ENCODE measurements at places on chromosomes 2 and 18. TPM values are rescaled to one million over a fixed set of nuclear protein-coding genes. Genes with fewer than 3 reads are reported as not detected.

The TSN gene
- 59.0 TPM for polyA plus RNA-seq

The FEV gene
- polyA plus RNA-seq = not detected

The RRM2 gene
- polyA plus RNA-seq = 121 TPM

The STK16 gene
- polyA plus RNA-seq = 36.9 TPM

The RAB6C gene
- polyA plus RNA-seq = 0.07 TPM

The CRYGD gene
- not detected for polyA plus RNA-seq

The NETO1 gene
- not detected for polyA plus RNA-seq

The RETREG2 gene
- polyA plus RNA-seq = 52.8 TPM

The POTEC gene
- not detected for polyA plus RNA-seq

The SULT1C4 gene
- not detected for polyA plus RNA-seq

The PLEKHH2 gene
- 0.92 TPM for polyA plus RNA-seq

The MC4R gene
- 0.05 TPM for polyA plus RNA-seq

The ECEL1 gene
- polyA plus RNA-seq = 0.10 TPM

- DNase-seq = no peak
Measured at GRCh38 chr2:197502201-197502600, 2.0 kb downstream of the HSPE1 start.

GRCh38 chr2:101515477-101515876, 40.6 kb upstream of the RFX8 start:
- no peak for DNase-seq

DNA sequence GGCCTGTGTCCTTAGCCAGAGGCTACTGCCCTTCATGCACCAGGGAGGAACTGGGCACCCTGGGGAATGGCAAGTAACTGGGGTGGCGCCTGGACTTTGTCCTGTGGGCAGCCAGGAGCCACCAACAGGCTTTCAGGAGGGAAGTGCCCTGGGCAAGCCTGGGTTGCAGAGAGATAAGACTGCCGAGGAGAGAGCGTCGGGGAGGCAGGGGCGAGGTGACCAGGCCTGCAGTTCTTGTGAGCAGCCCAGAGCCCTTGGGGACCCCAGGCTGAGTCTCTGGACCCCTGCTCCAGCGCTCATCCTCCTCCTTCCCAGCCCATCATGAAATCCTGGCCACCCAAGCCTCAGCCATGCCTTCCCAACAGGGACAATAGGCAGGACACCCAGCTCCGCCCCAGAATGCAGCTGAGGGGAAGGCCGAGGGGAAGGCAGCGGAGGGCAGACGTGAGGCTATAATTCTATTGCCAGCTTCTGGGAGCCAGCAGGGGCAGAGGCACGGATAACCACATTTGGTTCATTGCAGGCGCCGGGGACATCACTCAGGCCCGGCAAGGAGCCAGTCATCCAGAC, 25.1 kb downstream of the ADRA2B start:
- no peak for DNase-seq

DNA sequence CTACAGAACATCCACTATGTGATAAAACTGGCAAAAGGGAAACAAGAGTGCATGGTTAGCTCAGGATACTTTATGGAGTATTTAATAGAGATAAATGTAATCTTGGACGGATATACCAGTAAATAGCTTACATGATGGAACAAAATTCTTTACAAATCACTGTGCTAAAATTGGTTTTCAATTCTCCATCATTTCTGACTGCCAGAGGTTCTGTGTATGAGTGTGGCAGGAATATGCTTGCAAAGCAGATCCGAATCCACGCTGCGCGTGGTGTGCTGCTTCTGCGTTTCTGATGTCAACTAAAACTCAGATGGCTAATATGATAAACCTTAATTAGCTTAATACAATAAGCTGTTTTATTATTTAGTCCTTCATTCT, 2.1 kb downstream of the ZNF532 start:
- DNase-seq = no peak

- no peak for DNase-seq
Measured at GRCh38 chr2:20664431-20665242, 2.3 kb upstream of the GDF7 start.

DNA sequence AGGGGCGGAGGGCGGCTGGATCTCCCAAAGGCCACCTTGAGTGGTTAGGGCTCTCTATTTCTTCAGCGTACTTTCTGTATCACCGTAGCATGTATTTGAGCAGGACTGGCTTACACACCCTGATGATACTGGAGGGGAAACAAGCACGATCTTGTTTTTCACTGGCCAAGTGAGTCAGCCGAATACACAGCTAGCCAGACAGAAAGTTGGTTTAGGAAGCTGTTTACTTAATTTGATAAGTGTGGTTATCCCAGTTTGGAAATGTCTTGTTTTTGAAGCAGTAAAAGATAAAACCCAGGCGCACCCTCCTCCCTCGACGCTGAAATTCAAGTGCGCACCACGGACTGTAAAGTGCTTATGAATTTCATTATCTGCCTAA, 582 bp downstream of the RIOK3 start:
- DNase-seq = peak; percentile 31

- peak; percentile 66 for DNase-seq
Measured at GRCh38 chr18:48230467-48231113, 178.6 kb downstream of the ZBTB7C start.

DNA sequence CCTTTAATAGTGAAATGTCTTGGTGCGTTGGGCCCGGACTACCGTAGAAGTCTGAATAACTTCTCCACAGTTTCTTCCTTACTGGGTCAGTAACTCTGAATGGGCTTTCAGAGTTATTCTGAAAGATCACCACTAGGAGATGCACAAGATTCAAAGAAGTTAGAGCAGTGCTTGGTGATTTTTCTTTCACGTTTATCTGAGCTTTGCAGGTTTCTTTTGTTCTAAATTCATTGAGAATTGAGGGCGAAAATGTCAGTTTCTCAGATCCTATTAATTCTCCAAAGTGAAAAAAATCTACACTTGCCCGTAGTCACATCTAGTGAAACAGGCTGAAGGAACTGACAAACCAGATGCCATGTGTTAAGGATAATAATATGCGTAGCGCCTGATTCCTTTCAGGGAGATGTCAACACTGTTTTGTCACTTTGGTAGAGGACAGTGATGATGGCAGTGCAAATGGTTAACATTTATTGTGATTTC, 70.1 kb downstream of the QPCT start:
- peak; percentile 69 for DNase-seq

DNA sequence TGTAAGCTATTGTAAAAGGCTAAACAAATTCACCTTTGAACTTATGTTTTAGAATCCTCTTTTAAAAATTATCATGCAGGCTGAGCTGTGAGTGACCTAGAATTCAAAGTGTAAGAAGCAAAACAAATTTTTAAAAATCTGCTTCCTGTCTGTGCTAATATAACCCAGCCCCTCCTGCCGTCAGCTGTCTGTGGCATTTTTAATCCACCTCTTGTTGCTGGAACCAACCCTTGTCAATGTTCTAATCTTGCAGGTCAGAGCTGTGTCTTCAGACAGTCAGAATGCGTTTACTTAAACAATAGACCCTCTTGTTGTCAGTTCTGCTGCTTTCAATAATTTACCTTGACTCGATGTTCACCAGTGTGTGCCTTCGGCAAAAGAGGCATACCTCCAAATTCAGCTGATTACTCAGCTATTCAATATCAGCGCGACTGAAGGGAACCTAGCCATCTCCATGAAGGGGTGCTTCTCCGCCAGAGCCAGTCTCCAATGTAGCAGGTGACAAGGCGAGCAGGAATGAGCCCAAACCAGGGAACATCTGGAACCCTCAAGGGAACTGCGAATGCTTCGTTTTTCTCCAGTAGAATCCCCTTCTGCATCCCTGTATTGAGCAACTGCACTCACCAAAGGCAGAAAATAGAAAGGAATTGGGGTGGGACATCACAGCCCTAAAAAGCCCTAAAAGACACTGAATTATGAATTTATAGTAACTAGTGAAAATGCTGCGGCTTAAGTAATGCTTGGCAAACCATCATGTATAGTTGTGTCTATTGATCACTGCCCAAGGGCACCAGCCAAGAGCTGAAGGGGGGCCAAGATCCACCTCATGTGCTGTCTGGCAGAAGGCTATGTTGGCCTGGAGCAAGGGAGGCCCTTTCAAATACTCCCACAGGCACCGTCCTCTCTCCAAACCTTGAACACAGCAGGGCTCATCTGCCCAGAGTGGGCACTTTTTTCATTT, 62.5 kb downstream of the LYPD6B start:
- DNase-seq = no peak

- DNase-seq = no peak
Measured at GRCh38 chr18:55783921-55784320, 195.9 kb upstream of the TCF4 start.

DNA sequence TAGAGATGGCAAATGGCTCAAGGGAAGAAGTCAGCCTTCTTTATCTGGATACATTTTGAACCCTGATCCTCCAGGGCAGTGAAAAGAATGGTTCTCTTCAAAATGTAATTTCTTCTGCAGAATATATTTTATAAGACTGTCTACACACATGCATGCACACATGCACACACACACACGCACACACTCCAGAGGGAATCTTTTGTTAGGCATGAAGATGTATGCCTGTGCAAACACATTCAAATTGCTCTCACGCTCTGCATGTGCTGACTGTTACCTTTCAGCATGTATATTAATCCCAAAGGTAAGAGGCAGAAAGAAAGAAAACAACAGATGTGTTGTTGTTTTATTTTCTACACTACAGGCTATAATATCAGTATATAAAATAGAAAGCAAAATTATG, 43.2 kb downstream of the SLC5A7 start:
- no peak for DNase-seq

DNA sequence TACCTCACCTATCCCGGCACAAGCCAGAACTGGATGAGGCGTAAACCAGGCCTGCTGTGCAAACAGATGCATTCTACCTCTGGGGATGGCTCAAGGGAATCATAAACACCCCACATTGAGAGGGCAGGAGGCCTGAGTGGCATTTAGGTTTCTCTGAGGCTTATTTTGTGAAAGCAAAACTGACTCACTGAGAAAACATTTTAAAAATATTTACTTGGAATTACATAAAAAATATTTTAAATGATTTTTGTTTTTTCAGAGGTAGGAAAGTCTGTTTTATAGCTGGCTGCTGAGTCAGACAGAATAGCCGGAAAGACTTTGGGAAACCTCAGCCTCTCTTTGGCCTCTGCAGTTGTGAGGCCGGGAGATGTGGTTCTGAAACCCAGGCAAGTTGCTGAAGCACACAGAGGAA, 244.1 kb downstream of the NCKAP5 start:
- DNase-seq = no peak

GRCh38 chr18:62857263-62857976, 142.1 kb downstream of the PHLPP1 start:
- DNase-seq = no peak

DNA sequence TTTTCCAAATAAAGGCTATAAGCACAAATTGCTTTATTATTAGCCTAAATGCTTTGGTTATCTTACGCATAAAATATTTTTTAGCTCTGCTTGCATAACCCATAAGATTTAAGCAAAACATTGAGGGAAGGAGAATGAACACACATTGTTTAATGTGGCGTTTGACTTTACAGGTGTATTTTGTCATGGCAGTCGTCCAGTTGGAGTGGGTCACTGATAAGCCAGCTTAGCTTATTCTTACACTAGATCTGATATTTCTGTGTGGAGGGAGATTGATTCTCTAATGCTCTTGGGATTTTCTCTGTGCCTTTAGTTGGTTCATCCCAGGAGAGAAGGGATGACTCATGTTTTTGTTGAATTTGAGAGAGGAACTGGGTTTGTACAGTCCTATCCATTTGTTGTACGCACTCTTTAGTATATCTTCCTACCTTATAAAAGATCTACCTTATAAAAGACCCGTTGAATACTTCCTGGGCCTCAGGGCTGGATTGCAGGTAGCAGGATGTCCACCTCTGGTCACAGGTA, 47.5 kb upstream of the ACYP2 start:
- DNase-seq = no peak

DNA sequence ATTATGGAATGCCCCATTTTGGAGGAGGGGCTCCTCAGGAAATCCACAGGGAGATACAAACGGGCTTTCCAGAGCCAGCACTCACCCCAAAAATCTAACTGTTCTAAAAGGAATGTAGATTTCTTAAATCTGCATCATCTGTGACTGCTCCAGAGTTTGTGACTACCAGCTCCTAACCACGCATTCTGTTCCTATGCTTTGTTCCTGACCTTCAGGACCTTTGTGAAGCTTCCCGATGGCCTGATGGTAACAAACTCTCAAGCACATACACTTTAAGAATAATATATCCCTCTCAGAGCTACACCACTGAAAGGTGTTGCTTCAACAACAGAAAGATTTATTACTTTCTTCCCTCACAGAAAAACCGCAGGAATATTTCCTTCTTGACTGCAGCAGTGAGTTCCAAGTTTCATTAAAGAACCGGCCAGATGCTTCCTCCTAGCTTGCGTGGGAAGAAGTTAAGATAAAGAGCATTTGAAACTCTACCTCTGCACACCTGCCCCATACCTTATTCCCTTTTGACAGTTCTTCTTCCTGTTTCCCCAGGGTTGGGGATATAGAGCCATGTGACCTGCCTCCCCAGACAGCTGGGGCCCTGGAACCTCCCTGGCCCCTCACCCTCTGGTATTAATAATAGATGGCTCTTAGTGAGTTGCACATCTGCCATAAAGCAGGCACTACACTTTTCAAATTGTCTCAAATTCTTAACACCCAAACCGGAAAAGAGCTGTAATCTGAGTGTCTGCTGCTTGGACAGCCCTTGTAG, 40.2 kb upstream of the EML4 start:
- no peak for DNase-seq

GRCh38 chr18:57921708-57922107, 118.6 kb upstream of the ATP8B1 start:
- no peak for DNase-seq

GRCh38 chr2:232838406-232838874, 31.6 kb upstream of the SNORC start:
- peak; percentile 13 for DNase-seq

- no peak for DNase-seq
Measured at GRCh38 chr2:195575016-195575415, 82.0 kb upstream of the SLC39A10 start.

- no peak for DNase-seq
Measured at GRCh38 chr18:13254971-13255927, 36.7 kb downstream of the LDLRAD4 start.

DNA sequence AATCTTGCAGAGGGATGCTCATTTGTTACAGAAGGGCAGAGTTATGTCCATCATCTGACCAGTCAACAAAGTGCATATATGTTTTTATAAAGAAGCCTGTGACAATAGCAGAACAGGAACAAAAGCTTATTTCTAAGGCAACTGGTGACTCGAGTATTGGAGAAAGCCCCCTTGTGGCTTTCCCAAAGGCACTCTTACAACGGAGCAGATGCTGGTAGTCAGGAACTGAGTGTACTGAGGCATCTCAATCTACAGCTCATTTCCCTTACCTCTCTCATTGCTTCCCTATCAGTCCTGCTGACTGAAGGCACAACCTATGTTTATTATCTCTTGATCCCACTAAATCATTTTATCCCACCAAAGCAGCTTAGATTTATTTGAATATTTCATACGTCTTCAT, 557.1 kb upstream of the CHAC2 start:
- peak; percentile 17 for DNase-seq
